NCI-H1694 (cell line): ENCODE measurements at places on chromosomes 5 and 9.

DNA sequence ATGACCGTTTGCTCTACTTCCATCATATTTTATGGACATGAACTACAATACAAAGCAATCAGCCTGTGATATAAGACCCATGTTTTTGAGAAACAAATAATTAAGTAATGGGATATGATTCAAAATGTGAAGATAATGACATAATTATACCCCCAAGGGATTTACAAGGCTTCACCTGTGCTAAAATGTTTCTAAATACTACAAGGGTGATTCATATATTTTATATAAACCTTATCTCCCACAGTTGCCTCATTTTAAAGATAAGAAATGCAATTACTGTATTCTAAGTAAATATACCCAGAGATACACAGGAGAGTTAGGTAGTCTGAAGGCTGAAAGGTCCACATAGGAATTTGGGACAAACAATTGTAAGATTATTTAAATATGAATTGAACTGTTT, 662.0 kb upstream of the CHD1 start:
- DNase-seq: no peak

DNA sequence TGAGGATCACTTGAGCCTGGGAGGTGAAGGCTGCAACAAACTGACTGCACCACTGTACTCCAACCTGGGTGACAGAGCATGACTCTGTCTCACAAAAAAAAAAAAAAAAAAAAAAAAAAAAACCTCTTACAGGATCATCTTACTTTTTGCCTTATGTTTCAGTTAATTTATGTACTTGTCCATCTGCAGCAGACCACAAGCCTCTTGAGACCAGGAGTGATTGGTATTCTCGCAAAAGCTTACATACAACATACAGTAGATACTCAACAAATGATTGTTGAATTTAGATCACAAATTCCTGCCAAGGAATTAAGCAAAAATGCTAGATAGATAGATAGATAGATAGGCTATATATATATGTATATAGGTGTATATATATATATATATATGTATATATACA, 12.4 kb downstream of the CEMIP2 start:
- DNase-seq: no peak

DNA sequence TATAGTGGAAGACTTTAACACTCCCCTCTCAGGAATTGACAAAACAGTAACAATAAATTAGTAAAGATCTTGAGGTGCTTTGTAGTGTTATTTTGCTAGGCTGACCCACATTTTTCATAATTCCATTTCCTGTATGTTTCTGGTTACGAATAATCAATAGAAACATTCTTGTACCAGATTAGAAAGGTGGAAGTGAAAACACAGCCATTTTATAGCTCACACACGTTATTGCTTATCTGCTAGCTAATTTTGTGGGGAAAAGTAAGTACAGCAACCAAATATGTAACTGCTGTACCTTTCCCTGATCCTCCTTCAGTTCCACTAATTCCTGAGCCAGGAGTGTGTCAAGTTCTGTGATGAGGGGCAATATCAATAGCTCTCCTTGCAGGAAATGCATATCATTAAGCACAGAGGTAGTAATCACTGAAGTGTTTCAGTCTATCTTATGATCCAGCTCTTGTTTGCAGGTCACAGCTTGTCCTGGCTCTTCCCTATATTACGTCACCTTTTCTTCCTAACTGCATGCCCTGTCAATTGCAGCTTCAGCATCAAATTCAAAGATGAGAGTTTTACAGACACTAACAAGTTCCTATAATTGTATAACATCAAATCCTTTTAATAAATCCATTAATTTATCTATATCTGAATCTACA, 59.4 kb downstream of the MINAR2 start:
- DNase-seq: no peak

DNA sequence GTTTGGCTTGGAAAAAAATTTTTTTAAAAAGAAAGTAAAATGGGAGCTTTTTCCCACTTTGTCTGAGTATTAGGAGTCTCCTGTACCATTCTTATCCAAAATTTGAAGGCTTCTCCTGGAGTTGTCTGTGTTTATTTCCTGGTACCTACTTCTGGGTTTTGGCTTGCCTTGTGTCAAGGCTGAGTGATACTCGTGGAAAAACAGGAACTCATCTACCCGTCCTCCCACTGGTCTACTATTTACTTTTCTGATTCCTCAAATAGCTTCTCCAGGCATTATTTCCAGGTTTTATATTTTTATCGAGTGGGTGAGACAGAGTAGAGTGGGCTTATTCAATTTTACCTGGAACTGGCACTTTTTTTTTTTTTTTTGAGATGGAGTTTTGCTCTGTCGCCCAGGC, 99.4 kb downstream of the RMI1 start:
- DNase-seq: no peak

DNA sequence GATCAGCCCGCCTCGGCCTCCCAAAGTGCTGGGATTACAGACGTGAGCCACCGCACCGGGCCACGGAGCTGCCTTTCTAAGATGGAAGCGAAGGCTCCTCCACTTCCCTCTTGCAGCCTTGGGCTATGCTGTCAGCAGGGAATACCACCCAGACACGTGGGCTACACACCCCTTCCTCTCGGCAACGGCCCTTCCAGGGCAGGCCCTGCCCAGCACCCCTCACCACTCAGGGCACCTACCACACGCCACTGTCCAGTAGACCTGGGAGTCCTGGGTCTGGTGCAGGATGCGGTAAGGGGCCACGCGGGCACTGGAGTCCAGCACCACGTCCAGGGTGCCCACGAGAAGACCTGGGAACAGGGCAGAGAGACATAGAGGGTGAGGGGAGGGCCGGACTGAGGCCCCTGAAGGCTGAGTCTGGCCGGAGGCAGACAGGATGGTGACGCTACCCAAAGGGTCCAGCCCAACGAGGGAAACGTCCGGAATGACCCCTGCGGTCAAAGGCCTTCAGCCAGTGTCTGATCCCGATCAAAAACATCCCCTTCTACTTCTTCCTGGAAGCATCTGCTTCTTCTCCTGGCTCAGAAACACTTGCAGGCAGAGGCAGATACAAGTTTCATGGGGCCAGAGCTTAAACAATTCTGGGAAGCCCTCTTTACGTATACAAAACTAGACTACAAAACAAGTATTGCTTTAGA, 3.1 kb downstream of the TBC1D9B start:
- no peak for DNase-seq

DNA sequence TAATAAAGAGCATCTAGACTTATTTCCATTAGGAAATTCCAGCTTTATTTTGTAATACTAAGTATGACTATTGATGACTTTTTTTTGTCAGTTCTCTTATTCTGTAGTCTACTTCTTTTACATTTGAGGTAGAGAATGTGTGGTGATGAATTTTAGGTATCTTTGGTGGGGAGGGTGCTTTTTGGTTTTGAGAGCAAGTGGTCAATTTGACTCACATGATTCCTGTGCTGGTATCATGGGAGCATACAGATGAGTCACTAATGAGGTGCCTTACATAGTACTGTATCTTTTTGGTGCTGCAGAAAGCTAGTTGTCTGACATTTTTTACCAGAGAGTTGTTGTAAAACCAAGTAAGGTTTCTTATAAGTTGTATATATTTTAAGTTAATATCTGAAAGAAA, 35.3 kb downstream of the ERBIN start:
- no peak for DNase-seq

DNA sequence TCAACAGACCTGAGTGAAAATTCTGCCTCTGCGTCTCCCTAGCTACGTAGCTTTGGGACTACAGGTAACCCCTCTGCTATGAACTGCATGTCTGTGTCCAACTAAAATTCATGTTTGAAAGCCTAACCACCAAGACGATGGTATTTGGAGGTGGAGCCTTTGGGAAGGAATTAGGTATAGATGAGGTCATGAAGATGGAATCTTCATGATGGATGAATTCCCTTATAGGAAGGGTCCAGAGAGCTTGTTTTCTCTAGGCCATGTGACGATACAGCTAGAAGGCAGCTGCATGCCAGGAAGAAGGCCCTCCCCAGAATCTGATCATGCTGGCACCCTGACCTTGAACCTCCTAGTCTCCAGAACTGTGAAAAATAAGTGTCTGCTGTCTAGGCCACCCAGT, 296.4 kb downstream of the SLIT3 start:
- DNase-seq: no peak

DNA sequence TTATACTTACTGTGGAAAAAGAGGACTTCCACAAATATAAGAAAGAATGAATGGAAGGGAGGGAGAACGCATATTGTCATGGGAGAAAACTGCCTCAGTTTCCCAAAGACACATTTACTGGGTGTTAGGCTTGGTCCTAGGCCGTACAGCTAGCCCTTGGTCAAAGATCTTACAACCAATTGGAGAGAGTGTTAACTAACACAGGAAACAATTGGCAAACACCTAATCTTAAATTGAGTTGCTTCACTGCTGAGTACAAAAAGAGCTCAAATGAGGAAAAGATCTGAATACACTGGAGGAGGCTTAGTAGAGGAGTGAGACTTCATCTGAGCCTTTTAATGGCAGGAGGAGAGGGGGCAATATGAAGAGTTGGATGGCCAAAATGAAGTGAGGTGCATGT, 161.7 kb downstream of the GLIS3 start:
- no peak for DNase-seq

- DNase-seq: no peak
These were observed 61.0 kb downstream of the ST8SIA4 start for GRCh38 chr5:100842080-100842479.

GRCh38 chr9:106779796-106780195, 83.2 kb upstream of the ZNF462 start:
- no peak for DNase-seq

- DNase-seq: no peak
These were observed 31.9 kb upstream of the SSBP2 start for GRCh38 chr5:81782811-81783210.

DNA sequence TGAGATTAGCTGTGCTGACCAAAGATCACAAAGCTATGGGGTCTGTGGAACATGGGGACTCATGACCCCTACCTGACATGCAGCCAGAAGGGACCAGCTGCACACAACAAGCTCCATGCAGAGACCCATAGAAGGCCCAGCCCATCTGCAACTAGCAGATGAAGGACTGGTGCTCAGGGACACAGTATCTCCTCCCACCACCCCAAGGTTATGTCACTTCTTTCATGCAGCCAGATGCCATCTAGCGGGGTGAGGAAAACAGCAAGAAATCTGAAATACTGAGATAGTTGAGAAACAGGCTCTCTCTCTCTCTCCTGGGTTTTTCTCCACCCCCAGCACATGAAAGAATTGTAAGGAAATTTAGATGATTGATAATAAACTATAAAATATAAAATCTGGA, 161.3 kb upstream of the DAPK1 start:
- no peak for DNase-seq

- no peak for DNase-seq
These were observed 184.0 kb downstream of the HSPA4 start for GRCh38 chr5:133235696-133236426.

DNA sequence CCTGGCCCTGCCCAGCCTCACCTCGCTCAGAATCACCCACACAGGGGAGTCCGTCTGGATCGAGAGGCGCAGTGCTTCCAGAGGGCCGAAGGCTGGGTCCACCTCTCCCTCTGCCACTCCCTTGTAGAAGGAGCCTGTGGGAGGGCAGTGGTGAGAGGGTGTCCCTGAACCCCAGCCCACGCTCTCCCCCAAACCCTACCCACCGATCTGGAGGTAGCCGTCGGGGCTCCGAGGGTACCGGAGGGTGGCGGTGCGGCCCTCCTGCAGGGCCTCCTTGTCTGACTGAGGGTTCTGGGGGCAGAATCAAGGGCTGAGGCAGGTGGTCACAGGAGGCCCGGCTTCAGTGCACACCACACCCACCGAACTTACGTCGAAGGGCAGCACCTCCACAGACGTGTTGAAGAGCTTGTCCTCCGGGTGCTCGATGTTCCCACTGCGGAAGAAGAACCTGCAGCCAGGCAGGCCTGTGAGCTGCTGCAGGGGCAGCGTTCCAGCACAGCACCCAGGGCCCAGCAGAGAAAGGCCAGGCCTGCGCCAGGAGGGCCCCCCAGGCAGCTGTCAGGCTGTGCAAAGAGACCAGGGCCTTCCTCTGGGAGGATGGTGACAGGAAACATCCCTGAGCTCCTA, 4.5 kb downstream of the LTC4S start:
- DNase-seq: no peak

DNA sequence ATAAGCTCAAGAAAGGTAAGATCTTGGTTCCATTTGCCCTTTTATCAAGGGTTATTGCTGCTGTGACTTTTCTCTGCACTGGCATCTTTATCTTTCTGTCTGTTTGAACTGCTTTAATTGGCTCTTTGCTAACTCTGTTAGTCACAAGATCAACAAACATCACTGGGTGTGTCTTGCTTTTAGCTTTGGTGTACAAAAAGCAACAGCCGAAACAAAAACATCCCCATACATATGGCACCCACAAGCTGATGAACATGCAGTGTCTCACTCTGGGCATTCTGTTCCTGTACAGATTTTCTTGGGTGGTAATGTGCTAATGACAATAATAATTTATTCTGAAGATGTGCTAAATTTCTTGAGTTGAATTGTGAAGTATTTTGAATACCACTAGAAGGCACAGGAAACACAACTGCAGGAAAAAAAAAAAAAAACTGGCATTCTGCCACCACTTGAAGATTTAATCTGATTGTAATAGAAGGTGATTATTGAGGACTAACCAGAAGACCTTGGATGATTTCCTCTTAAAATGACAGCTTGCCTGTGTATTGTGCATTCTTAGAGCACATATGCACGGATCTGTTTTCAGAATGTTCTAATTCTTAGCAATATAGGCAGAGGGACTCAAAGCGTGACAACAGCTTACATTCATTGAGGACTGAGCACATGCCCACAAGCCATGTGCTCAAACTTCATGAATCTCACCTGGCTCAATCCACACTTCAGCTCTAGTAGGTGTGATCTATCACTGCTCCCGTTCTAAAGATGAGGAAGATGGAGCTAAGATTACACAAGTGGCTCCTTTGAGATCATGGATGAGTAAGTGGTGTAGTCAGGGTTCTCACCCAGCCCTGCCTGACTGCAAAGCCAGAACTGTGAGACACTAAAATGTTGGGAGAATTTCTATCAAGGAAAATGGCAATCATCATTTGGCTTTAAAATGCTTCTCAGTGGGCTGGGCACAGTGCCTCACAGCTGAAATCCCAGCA, 96.4 kb downstream of the EBF1 start:
- DNase-seq: no peak

GRCh38 chr5:174231956-174232487, 186.5 kb downstream of the NSG2 start:
- DNase-seq: no peak

GRCh38 chr9:14748373-14748772, 25.8 kb upstream of the CER1 start:
- DNase-seq: peak; percentile 17

DNA sequence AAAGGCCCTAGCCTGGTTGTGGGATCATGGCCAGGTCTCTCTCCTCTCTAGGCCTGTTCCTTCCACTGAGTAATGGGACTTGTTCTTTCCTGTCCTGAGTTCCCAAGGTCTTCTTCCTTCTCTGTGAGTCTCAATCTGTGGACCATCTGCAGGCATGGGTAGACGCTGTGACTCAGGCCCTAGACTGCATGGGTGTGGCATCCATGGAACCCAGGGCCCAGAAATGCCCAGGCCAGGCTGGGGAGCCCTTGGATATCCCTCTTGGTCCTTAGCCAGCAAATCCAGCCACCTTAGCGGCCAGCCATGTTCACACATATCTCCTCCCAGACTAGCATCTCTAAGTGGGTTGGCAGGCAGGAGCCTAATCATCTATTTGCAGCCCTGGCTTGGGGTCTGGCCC, 2.3 kb upstream of the ACSL6 start:
- DNase-seq: no peak
